Stimulated activated CD4-positive, alpha-beta T cell treated with anti-CD3 and anti-CD28 coated beads, Interleukin-2, amount 100 ng/mL, for 48 hours (primary cell): ENCODE measurements at places on chromosomes 6 and 20.

- DNase-seq = no peak
Measured at GRCh38 chr6:137102851-137103492, 58.2 kb upstream of the IL20RA start.

DNA sequence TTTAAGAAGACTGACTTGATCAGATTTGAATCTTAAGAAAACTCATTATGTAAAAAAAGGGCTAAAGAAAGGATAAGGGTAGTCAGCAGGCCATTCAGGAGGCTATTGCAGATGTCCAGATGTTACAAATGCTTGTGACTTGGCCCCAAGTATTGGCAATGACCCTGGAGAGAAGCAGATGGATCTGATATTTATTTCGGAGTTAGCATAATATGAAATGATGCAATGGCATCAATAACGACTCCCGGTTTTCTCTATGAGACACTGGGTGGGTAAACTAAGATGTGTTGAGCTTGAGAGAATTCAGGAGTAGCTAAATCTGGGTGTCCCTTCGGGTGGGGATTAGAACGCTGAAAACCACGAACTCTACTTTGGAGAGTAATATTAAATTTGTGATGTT, 149.7 kb downstream of the LAMA2 start:
- no peak for DNase-seq

- no peak for DNase-seq
Measured at GRCh38 chr6:167093406-167093921, 29.4 kb upstream of the CCR6 start.

DNA sequence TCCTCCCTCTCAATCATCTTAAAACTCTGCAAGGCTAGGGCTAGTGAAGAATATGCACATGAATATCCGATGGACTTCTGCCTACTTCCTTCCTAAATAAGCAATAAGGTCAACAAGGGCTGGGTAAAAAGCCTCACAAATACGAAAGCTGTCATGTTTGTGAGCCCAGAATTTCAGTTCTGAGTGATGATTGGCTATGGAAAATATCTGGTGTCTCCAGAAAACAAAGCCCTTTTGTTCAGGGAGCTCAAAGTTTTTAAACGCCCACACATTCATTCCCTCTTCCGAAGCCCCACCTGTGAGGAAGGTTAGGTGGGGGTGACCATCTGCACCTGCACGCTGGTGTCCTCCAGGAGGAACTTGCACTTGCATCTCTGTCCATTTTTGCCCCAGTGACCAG, 126.9 kb upstream of the ARMC2 start:
- no peak for DNase-seq

DNA sequence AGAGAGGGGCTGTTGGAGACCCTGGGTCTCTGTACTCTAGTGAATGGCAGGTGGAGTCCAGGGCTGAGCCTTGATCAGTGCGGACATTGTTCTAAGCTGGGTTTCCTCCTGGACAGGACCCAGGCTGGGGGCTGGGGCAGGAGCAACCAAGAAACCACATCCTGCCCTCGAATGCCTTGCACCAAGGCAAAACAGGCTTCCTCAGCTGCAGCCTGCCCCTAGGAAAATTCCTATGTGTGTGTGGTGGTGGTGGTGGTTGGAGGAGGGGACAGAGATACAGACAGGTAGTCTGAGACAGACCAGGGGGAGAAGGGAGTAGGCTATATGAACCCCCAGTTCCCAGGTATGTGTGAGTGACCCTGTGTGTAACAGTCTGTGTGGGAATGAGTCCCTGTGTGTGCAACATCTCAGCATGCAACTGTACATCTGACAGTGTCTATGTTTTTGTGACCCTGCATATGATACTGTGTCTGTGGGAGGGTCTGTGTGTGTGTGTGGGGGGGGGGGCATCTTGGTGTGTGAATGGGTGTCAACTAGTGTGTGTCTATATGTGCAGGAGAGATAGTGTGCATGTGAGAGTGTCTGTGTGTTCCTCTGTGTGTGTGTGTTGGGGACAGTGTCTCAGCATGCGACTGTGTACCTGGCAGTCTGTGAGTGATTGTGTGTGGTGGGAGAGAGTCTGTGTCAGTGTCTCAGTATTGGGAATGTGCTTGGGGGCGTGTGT, 3.0 kb downstream of the GLP1R start:
- no peak for DNase-seq

- DNase-seq = no peak
Measured at GRCh38 chr6:10586302-10586701, 65.2 kb downstream of the GCNT2 start.

GRCh38 chr6:89386917-89387491, 25.1 kb downstream of the RRAGD start:
- no peak for DNase-seq

DNA sequence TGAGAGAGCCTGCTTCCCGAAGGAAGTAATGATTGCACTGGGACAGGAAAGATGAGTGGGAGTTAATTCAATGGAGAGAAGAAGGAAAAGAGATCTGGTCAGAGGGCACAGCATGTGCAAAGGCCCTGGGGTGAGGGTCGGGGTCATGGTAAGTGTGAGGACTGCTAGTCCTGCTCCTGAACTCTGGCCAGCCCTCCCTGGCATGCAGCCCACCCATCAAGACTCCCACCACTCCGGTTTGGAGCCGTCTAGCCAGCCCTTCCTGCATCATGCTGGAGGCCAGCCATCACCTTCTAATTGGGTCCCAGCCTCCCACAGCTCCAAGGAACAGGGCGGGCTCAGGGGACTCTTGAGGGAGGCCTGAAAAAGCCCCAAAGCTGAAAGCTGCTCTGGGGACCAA, 42.1 kb downstream of the SRSF3 start:
- DNase-seq = no peak

DNA sequence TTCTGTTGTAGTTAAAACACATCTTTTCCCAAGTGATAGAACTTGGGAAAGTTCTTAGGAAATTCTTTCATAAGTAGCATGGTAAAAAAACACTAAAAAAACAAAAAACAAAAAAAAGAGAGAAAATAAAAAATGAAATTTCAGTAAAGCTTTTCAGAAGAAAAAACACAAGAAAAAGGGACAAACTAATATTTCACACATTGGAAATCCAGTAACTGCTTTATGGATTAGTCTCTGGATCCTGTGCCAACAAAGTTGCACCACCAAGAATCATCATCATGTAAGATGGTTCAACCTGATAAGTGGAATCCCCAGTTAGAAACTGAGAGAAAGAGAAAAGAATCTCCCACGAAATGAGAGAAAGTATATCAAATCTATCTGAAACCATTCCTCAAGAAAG, 144.2 kb downstream of the GMDS start:
- no peak for DNase-seq

DNA sequence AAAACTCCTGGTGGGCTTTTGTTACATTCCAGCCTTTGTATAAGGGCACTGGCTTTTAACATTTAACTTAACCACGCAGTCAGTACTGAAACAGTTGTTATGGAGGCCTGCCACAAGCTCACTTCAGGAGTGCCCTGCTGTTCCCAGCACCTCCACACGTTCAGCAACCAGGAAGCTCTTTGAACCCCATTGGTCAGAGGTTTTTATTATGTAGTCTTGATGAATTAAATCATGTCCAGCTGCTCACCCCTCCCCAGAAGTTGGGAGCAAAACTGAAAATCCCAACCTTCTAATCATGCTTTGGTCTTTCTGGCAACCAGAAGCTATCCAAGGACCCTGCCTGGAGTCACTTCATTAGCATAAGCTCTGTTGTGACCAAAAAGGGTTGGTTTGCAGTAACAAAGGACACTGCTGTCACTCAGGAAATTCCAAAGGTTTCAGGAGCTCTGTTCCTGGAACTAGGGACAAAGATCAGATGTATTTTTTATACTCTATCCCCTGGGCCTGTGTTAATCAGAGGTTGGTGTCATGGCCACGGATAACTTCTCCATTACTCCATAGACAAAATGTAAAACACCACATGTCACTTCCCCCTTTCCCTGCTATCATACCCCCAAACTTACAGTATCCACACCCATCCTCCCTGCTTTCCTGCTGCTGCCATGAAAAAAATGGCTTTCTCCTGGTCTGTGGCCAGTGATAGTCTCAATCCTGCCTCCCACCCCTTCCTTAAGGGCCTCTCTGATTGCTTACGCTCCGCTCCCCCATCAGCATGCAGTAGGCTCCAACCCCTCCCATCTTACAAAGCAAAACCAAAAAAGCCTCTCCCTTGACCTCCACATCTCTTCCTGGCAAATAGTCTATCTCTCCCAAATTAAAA, 3.1 kb downstream of the ARMC12 start:
- DNase-seq = no peak

DNA sequence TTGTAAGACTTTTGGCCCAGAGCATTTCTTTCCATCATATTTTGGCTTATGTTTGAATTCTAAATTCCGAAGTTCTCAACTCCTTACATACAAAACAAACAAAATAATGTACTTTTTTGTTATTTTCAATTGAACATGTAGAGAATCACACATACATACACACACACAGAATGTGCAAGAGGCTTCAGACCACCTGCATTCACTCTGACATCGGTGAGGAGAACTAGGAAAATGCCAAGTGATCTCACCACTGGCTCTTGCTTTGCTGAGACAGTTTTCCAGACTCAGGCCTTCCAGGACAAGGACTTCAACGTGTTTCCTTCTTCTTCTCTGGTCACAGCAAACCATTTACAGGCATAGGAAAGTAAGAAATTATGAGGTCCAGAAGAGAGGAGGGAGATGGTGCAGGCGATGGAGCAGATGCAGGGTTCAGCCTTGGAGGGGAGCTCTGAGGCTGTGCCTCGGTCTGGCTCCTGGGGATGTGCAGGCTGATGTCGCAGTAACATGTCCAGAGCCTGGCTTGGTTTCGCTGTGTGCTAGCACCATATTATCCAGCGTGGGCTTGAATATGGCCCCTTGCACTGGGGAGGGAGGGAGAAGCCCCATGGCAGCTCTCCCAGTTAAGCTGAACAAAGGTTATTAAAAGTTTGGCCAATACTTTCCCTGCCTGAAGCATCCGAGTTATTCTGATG, 93.4 kb downstream of the DACT2 start:
- no peak for DNase-seq

DNA sequence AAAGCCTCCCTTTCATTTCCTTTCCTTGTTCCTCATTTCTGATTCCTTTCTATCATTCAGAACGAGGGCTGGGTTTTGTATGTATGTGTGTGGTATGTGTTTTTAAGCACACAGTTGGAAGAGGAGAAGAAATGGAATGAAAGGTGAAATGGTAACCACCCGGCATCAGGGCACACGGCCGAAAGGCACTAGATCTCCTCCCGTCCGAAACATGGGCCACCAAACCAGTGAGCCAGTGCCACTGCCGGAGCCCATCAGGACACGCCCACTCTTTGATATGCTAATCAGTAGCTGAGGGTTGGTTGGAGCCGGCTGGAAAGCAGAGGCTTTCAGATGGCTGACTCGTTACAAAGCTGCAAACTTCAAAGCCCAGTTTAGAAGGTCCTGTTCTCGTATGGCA, 228.6 kb upstream of the JARID2 start:
- no peak for DNase-seq
